Activated CD8-positive, alpha-beta memory T cell treated with anti-CD3 and anti-CD28 coated beads for 1 hour (primary cell): ENCODE measurements at places on chromosomes 3 and 15.

DNA sequence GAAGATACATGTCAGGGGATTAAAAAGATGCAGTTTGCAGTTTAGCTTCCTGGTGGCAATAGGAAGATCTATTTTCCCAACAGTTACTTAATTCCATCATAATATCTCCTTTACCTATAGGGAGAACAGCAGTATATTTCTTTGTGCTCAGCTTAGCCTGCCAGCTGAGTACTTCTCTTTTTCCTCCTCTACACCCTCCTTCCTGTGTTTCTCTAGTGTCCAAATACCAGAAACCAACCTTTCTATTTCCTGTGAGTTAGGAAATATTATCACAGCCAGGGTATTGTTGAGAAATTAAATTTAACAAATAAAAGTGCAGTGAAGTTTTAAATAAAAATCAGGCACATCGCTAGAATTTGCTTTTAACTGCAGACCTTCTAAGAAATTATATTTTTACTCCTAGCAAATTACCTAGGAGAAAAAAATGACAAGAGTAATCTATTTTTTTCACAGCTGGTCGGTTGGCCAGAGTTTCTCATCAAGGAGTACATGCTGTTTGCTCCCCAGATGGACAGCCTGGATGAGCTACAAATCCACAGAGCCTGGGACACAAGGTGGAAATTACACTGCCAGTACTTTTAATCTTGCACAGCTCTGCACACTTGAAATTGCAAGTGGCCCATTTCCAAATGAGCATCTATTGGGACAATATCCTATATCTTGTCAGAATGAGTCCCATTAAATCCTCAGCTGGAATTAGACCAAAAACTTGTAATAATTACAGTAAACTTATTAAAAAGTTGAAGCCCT lies 185.2 kb upstream of the CFAP20DC start:
- no peak for DNase-seq

DNA sequence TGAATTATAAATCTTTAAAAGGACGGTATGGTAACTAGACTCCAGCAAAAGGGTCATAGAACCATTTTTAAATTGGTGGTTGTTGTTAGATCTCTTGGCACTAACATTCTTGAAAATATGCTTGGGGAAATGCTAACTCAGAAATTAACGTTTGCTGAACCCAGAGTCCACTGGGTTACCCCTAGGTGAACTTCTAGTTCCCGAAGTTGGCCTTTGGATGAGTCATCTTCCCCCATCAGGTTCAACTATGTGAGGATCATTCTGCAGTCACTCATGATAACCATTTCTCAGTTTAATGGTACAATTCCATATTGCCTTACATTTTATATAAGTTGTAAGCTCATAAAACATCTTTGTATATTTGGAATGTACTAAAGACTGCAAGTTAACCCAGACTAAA lies 204.7 kb downstream of the THSD4 start:
- DNase-seq, result no peak

- DNase-seq, result no peak
Observed at GRCh38 chr3:184466413-184466960, 86.6 kb downstream of the CHRD start.

DNA sequence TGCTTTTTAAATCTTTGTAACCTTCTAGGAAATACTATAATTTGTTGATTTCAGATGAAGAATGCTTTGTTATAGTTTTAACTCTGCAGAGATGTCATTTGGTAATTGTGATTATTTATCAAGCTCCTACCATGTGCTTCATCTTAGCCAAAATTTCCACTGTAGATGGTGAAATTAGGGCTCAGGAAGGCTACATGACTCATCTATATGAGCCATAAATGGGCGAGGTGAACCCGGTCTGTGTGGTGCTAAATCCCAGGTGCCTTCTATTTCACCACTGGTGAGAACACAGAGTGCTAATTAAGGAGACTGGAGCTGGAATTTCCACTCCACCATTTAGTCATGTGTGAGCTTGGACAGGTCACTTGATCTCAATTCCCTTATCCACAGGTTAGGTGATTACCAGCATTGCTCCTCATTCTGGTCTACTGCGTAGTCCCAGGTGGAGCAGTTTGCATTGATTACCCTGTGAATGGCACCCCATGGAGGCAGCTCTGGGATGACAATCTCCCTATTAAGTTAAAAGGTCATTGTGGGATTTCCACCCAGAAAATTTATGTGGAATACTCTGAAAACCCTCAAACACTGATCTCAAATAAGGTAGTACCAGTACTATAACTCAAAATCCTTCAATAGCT lies 2.8 kb upstream of the CCR3 start:
- DNase-seq, result no peak

GRCh38 chr3:37737134-37737533 lies 124.5 kb upstream of the CTDSPL start:
- DNase-seq, result no peak

DNA sequence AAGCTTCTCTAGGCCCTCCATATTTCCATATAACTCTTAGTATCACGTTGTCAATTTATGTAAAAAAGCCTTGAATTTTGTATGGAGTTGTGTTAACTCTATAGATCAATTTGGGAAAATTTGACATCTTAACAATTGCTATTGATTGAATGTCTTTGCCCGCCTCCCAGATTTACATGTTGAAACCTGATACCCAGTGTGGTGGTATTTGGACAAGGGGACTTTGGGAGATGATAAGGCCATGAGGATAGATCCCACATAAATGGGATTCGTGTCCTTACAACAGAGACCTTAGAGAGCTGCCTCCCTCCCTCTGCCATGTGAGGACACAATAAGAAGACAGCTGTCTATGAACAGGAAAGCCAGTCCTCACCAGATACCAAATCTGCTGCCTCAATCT lies 21.1 kb upstream of the TNK2 start:
- DNase-seq, result no peak

GRCh38 chr3:73924048-73924447 lies 299.3 kb upstream of the PDZRN3 start:
- DNase-seq, result no peak

DNA sequence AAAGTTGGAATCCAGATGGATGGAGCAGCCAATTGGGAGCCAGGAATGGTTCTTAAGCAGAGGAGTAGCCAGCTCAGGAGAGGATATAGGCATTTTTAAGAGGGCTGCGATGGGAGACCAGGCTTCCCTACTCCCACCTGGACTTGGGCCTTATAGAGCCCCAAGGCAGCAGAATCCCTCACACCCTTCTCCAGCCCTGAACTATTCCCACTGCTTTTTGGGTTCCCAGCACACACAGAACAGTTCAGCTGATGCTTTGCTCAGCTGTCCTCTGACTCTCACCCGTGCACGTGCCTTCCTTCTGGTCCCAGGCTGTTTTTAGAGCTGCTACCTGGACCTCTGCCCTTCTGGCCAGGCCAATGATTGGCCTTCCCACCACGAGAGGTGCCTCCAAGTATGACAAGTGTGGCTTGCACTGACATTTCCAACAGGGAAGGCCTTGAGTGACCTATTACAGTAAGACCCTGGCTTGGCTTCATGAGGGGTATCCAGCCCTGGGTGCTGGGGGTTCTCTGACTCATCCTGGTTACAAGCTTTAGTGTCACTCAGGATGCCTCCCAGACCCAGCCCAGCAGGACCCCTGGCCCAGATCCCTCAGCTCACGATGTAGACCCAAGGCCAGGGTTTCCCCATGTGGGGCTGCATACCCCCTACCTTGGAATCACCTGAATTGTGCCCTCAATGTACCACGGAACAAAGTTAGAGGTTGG lies 25.2 kb downstream of the NOX5 start:
- no peak for DNase-seq

GRCh38 chr3:71858503-71859122 lies 73.7 kb upstream of the PROK2 start:
- DNase-seq, result no peak

GRCh38 chr3:162354356-162354755 lies 857.7 kb downstream of the OTOL1 start:
- no peak for DNase-seq

- no peak for DNase-seq
Observed at GRCh38 chr3:69092030-69092516, 7.3 kb downstream of the ARL6IP5 start.

DNA sequence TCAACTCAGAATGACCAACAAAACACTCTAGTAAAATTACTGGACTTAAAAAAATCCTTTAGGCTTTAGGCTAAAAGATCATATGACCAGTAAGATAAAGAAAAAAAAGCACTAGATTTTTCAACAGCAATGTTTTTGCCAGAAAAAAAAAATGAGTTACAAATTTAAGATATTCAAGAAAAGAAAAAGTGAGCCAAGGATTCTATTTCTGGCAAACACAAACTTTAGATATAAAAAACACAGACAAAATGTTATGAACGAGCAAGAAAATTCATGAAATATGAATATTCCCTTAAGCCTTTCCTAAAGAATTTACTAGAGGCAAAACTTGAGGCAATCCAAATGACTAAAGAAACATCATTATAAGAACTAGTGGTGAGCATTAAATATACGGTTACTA lies 8.6 kb downstream of the GOLGB1 start:
- no peak for DNase-seq

GRCh38 chr3:37559461-37559860 lies 302.2 kb upstream of the CTDSPL start:
- no peak for DNase-seq

DNA sequence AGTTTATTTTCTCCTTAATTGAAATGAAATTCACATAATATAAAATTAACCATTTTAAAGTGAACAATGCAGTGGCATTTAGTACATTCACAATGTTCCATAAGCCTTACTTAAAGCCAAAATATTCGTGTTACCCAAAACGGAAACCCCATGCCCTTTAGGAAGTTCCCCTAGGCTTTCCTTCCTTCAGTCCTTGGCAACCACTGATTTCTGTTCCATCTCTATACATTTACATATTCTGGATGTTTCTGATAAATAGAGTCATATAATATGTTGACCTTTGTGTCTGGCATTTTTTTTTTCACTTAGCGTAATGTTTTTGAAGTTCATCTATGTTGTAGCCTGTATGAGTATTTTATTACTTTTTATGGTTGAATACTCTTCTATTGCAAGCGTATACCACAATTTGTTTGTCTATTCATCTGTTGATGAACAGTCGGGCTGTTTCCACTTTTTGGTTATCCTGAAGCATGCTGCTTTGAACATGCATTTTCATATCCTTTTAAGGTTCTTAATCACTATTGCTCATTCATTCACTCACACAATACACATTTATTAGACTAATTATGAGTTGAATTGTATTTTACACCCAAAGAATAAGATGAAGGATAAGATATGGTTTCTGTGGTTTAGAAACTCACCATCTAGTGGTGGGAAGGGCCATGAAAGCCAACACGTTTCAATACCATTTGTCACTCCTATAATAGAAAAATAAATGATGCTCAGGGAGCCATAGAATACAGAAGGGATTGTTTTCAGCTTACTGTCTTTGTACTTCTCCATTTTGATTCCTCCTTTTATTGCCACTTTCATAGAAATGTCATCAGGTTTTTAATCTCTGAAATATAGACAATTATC lies 408.2 kb upstream of the CBLB start:
- no peak for DNase-seq

- no peak for DNase-seq
Observed at GRCh38 chr15:41013691-41014414, 60.6 kb downstream of the CHAC1 start.

- no peak for DNase-seq
Observed at GRCh38 chr3:172261054-172261453, 187.2 kb downstream of the GHSR start.

GRCh38 chr15:23760024-23760423 lies 72.9 kb upstream of the NDN start:
- DNase-seq, result no peak

DNA sequence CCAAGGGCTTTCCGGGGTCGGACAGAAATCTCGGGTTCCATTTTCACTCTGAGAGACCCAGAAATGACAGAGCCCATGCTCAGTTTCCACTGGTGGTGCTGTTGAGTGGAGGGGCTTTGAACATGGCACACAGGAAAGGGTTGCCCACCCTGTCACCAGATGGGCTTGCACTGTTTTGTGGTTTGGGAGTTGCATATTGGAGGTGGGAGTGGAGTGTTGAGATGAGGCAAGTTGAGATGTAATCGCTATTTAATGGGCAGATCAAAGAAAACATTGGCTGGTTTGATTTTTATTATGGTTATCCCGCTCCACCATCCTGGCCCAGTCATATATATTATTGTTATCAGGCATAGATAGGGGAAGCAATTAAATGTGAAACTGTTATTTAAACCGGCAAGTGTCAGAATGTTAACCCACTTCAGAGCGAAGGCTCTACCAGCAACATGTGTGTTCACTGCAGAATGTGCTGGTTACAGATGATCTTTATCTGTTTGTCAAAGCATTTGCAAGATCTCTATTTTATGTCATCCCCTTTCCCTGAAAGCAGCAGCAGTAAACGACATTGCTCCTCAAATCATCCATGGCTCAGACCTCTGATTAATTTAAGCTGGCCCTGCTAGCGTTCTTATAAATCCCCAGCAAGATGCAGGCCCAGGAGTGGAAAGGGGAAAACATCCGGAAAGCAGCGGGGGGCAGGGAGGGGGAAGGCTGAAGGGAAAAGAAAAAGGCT lies 58.3 kb upstream of the TSEN2 start:
- no peak for DNase-seq

GRCh38 chr3:124686028-124686670 lies 44.1 kb upstream of the UMPS start:
- no peak for DNase-seq

DNA sequence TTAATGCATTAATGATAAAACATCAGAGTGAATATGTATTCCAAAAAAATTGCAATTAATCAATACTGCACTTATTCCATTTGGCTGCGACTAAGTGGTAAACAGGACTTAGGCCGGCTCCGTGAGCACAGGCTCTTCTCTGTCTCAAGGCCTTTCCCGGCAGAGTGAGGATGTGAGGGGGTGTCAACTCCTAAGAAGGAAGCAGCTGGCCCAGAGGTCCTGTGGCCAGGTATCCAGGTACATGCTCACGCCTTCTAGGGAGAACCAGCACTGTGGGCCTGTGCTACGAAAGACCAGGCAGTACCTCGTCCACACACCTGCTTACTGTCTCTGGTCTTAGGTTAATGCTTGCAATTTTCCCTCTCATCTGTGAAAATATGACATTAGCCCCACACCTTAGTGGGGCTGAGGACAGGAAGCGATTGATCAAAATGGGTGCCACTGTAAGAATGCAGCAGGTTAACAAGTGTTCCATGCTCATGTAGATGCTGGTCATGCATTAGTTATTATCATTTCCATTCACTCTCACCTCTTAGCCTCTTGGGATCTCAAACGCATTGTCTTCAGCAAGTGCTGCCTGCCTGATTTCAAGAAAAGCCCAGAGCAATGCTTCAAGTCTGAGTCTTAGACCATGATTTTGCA lies 175.3 kb downstream of the ABHD5 start:
- no peak for DNase-seq

DNA sequence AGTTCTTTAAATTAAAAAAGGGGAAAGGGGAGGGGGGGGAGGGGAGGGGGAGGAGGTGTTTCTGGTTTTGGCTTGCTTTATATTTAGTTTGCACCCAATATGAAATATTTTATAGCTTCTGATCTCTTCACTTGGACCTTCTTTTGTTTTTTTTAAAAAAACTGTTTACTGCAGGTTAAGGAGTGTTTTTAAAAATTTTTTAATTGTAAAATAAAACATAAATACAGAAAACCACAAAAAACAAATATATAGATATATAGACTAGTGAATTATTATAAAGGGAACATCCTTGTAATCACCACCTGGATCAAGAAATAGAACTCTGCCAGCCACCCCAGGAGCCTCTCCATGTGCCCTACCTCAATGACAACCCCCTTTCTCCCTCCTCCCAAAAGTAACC lies 861 bp upstream of the MYLK start:
- no peak for DNase-seq
